ENCODE measurements at places on chromosomes 2 and 18.

GRCh38 chr2:17620280-17620679 lies 79.8 kb downstream of the VSNL1 start:
- no peak for DNase-seq

GRCh38 chr18:57951999-57952774 lies 91.8 kb upstream of the NEDD4L start:
- DNase-seq = no peak

DNA sequence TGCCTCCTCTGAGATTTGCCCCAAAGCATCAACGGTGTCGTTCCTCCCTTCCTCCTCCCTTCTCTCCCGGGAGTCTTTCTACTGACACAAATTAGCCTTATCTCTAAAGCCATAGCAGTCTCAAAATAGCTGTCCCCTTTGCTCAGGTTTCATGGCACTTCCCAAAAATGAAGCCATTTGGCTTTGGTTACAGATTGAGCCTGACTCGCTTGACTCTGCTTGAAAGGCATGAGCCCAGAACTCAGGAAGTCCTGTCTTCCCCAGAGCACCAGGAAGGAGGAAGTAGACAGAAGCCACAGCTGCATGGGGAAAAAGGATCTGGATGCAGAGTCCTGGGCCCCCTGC lies 234.4 kb upstream of the RGPD4 start:
- DNase-seq = no peak

- DNase-seq = peak; percentile 40
Measured at GRCh38 chr2:124804014-124804940, 779.2 kb downstream of the CNTNAP5 start.

GRCh38 chr2:7043690-7044089 lies 126.5 kb downstream of the RNF144A start:
- no peak for DNase-seq

DNA sequence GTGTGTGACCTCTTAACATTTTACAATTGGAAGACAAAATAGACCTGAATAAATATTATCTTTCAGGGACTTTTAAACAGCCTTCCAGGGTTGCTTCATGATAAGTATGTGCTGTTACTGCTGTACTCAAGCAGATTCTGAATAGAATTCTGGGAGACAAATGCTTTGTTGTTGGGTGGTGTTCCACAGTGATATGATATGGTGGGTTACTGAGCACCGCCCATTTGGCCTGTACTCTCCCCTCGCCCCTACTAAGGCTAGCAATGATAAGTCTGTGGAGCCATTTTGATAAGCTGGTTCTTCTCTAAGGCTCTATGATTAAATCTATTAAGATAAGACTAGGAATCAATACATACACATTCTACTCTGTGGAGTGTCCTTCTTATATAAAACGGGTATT lies 89.8 kb upstream of the ITGA4 start:
- no peak for DNase-seq

GRCh38 chr18:9673296-9674251 lies 34.5 kb upstream of the RAB31 start:
- no peak for DNase-seq

DNA sequence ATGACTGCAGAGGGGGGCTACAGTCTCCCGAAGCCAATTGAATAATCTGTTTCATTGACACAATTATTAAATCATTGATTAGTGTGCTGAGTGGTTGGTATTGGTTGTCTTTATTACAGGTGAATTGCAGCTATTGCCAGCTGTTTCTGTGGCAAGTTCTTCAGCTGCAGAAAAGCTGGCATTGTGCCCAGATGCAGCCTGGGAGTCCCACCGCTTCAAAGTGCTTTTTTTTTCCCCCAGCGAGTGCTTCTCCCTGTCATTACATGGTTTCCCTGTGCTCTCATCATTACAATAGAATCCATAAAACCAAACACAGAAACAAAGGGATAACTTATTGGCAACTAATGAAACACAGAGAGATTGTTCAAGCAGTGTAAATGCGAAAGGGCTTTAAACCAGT lies 164.7 kb downstream of the GRB14 start:
- DNase-seq = peak; percentile 22

DNA sequence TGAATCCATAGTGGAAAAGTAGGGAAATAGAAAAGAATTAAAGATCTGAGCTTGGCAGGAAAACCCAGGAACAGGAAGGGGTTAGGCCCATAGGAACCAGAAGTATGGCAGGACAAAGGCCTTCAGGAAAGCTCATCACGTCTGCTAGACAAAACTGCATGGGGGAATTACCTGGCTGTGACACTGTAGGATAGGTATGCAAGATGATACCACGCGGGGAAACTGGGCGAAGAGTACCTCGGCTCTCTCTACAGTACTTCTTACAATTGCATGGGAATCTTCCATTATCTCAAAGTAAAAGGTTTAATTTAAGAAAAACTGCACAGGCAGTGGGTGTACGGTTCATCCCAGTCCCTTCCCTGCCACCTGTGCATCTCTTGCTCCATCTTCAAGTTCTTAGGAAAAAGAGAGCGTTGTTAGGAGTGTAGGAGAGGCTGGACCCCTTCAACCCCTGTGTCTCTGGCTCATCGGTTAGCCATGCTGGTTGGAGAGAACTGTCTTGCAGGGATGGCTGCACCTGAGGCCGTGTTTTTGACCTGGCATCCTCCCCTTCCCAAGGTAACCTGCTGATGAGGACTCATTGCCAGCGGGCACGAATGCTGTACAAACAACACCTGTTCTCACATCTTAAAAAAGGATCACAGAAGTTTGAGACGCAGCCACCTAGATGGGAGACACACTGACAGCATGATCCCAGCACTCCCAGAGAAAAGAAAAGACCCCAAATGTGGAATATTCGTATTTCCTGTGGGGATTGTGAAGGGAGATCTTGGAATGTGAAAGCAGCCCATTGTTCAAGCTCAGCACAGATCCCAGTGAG lies 120.5 kb upstream of the COPS8 start:
- no peak for DNase-seq

- no peak for DNase-seq
Measured at GRCh38 chr2:120949027-120949956, 213.6 kb downstream of the GLI2 start.

- DNase-seq = no peak
Measured at GRCh38 chr2:175852879-175853615, 149.0 kb downstream of the LNPK start.

- peak; percentile 32 for DNase-seq
Measured at GRCh38 chr18:63505566-63506335, 29.0 kb downstream of the SERPINB5 start.

GRCh38 chr2:152924722-152925121 lies 206.3 kb downstream of the ARL6IP6 start:
- no peak for DNase-seq

GRCh38 chr2:219149667-219150066 lies 10.9 kb downstream of the NHEJ1 start:
- DNase-seq = no peak

DNA sequence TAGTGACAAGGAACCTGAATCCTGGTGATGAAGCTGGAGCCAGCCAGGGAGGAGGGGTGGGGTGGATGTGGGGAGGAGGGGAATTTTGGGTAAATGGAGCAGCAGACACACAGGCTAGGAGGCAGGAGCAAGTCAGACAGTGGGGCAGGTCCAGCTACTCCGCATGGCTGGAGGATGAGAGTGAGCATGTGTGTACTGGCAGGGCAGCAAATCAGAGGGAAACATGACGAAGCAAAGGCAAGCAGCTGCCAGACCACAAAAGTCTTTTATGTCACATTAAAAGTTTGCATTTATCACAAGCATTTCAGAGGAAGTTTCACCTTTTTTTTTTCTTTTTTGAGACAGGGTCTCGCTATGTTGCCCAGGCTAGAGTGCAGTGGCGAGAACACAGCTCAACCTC lies 11.9 kb upstream of the KIDINS220 start:
- no peak for DNase-seq

GRCh38 chr2:95348609-95349567 lies 51.7 kb downstream of the KCNIP3 start:
- DNase-seq = no peak

Data from HEK293T (cell line).